Thoracic aorta (tissue), 2 donors: ENCODE measurements at places on chromosomes 1 and 21. TPM values are rescaled to one million over a fixed set of nuclear protein-coding genes. Genes with fewer than 3 reads are reported as not detected.

Gene S1PR1
- total RNA-seq, result 42.5 TPM

DNA sequence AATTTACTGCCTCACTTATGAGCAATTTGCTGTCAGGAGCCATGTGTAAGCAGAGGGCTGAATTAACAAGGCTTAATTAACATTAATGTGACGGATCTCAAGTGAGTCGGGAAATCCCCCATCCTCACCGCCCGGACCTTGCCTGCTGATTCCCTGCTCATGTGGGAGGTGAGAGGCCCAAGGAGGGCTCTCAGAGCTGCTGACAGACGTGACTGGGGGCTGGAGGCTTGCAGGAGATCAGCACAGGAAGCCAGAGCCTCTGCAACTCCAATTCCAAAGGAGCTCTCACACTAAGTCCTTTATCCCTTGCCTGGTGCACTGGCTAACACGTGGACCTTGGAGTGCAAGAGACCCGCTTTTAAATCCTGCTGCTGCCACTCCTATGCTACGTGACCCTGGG is 19.4 kb downstream of the LRP8 start:
- DNase-seq, result no peak
- no peaks in the 10 kb centered on the region for H3K36me3 ChIP-seq
- peaks cover 17% of the 10 kb centered on the region for H3K4me1 ChIP-seq
- H3K27me3 ChIP-seq, result no peaks in the 10 kb centered on the region
- H3K4me3 ChIP-seq, result no peak overlapping the region

GRCh38 chr1:48870596-48870995 is 93.9 kb upstream of the BEND5 start:
- no peaks in the 10 kb centered on the region for H3K27me3 ChIP-seq
- no peak overlapping the region for H3K4me3 ChIP-seq
- peaks cover 3% of the 10 kb centered on the region for H3K4me1 ChIP-seq
- DNase-seq, result no peak
- H3K27ac ChIP-seq, result no peak overlapping the region
- H3K36me3 ChIP-seq, result no peaks in the 10 kb centered on the region

DNA sequence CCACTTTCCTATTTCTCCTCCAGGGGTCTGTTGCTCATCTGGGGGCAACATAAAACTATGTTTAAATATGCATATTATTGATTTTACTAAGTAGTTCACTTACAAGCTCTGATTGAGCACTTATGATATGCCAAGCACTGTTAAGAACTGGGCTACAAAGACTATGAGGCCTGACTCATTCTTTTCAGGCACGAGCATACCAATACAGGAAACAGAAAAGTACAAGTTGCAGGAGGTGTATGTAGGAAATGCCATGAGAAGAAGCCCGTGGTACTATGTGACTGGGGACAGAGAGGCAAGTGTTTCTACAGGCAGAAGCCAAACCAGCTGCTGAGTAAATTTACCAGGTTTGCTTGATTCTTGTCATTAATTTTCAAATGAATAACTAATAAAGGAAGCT is 120.4 kb upstream of the PTGFR start:
- no peak overlapping the region for H3K27ac ChIP-seq
- DNase-seq, result no peak
- H3K4me1 ChIP-seq, result no peaks in the 10 kb centered on the region
- no peaks in the 10 kb centered on the region for H3K27me3 ChIP-seq

GRCh38 chr1:186289943-186290545 is 85.0 kb downstream of the TPR start:
- H3K27me3 ChIP-seq, result no peaks in the 10 kb centered on the region
- H3K27ac ChIP-seq, result no peak overlapping the region
- H3K36me3 ChIP-seq, result no peaks in the 10 kb centered on the region
- no peaks in the 10 kb centered on the region for H3K4me1 ChIP-seq

Gene KLHDC9
- 7.9 TPM for total RNA-seq

Gene DUSP23
- 111 TPM for total RNA-seq

GRCh38 chr1:18347559-18347958 is 133.2 kb upstream of the KLHDC7A start:
- H3K27me3 ChIP-seq, result no peaks in the 10 kb centered on the region
- no peak overlapping the region for H3K4me3 ChIP-seq
- no peaks in the 10 kb centered on the region for H3K4me1 ChIP-seq
- H3K36me3 ChIP-seq, result no peaks in the 10 kb centered on the region
- no peak overlapping the region for H3K27ac ChIP-seq
- DNase-seq, result no peak

GRCh38 chr1:15424146-15424667 is 14.0 kb upstream of the CTRC start:
- no peak for DNase-seq
- no peaks in the 10 kb centered on the region for H3K27me3 ChIP-seq
- H3K27ac ChIP-seq, result no peak overlapping the region
- peaks cover 10% of the 10 kb centered on the region for H3K36me3 ChIP-seq
- H3K4me1 ChIP-seq, result no peaks in the 10 kb centered on the region

- DNase-seq, result no peak
- peaks cover 12% of the 10 kb centered on the region for H3K4me1 ChIP-seq
These were observed 81.6 kb downstream of the CD58 start for GRCh38 chr1:116489231-116489697.

- H3K36me3 ChIP-seq, result no peaks in the 10 kb centered on the region
- H3K27ac ChIP-seq, result no peak overlapping the region
- H3K27me3 ChIP-seq, result no peaks in the 10 kb centered on the region
- no peaks in the 10 kb centered on the region for H3K4me1 ChIP-seq
- no peak for DNase-seq
These were observed 1458.9 kb downstream of the AMY1C start for GRCh38 chr1:105208581-105208980.
